ENCODE measurements at places on chromosomes 5 and 9. TPM values are rescaled to one million over a fixed set of nuclear protein-coding genes. Genes with fewer than 3 reads are reported as not detected.

The RMI1 gene
- 34.2 TPM for total RNA-seq

DNA sequence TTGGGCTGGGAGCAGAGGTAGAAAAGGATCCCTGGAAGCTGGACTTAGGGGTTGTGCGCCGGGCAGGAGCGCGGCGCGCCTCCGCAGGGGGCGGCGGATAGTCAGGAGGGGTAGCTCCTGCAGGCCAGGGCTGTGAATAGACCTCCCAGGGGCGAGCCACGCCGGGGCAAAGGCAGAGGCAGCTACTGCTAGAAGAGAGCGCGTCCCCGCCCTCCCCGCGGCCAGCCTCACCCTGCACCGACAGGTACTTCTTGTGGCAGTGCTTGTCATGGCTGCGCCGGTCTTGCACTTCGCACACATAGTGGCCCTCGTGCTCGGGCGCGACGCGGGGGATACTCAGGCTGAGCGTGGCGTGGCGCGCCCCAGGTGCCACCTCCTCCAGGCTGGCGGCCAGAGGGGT lies 28.1 kb downstream of the FLT4 start:
- H3K36me3 ChIP-seq, result no peaks in the 10 kb centered on the region
- H3K4me1 ChIP-seq, result no peaks in the 10 kb centered on the region
- DNase-seq, result no peak
- no peak overlapping the region for H3K4me3 ChIP-seq

DNA sequence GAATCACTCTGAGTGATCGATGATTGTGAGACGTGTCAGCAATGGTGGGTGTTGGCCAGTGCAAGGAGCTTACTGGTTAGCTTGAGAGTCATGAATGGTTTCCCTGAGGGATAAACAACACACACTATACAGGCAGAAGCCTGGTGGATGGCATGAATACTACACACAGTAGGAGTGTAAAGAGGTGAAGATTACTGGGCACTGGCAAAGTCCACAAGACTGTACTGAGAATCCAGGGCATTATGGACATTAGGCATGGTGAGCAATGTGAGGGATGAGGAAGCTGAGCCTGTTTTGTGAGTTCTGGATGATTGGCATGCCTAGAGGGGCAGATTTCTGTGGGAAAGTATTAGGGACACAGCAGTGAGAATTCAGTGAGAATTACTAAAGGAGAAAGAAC lies 71.3 kb downstream of the KDM4C start:
- no peaks in the 10 kb centered on the region for H3K36me3 ChIP-seq
- no peak overlapping the region for H3K4me3 ChIP-seq

The LYSMD3 gene
- 19.1 TPM for total RNA-seq

DNA sequence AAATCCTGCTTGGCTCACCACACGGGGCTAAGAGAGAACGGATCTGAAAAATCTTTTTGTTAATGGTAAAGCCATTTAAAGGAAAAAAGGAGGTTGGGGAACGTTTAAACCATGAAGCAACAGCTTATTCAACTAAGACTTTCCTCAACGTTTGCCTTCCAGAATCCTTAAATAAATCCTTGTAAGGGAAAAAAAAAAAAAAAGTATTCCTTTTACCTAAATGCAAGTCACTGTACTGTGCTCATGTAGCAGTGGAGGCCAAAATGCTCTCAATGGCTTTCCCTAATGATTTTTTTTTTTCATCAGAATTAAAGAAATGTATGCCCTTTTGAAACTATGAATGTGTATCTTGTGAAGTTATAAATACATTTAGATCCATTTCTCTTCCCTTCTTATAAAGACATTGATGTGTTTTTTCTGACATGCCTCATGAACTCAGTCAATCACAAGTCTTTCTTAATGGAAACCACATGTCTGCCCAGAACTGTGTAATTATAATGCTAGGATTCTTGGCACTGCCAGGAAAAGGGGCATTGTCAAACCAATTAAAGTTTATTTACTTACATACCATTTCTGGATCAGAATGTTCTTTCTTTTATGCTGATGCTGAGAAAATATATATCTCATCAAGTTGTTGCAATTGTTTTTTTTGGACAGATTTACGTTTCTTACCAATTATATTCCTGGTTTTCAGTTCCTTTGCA lies 107.5 kb downstream of the EBF1 start:
- H3K36me3 ChIP-seq, result no peaks in the 10 kb centered on the region
- DNase-seq, result no peak
- no peak overlapping the region for H3K27ac ChIP-seq
- H3K4me1 ChIP-seq, result peaks cover 9% of the 10 kb centered on the region
- no peak overlapping the region for H3K4me3 ChIP-seq

- no peaks in the 10 kb centered on the region for H3K36me3 ChIP-seq
- no peak overlapping the region for H3K27ac ChIP-seq
- no peaks in the 10 kb centered on the region for H3K4me1 ChIP-seq
- DNase-seq, result no peak
- no peaks in the 10 kb centered on the region for H3K27me3 ChIP-seq
These were observed 33.6 kb downstream of the IL7R start for GRCh38 chr5:35890021-35891020.
